GM04504 (cell line): ENCODE measurements at places on chromosomes 7 and 10.
A peak's percentile ranks its signal among the peaks of the same experiment; 100 is the strongest.

DNA sequence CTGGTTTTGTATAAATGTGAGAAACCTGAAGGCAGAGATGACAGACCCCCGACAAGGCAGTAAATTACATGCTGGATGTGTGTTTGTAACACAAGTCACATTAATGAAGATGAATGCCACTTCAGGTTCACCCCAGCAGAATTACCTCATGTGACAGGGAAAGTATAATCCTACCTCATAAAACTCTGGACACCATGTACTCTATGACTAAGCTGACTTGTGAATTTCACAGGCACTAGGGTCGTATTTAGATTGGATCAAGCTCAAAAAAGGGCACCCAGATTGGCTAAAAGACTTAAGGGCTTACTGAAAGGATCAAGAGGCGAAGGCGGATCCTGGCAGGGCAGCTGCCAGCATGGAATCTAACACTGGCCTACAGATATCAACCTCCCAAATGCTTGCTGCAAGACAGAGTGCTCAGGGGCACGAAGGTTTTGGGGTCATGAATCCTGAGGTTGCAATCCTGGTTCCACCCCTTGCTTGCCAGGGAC lies 161.4 kb downstream of the PIP4K2A start:
- DNase-seq: no peak

GRCh38 chr10:17175551-17175950 lies 25.9 kb downstream of the TRDMT1 start:
- DNase-seq: peak; percentile 31

DNA sequence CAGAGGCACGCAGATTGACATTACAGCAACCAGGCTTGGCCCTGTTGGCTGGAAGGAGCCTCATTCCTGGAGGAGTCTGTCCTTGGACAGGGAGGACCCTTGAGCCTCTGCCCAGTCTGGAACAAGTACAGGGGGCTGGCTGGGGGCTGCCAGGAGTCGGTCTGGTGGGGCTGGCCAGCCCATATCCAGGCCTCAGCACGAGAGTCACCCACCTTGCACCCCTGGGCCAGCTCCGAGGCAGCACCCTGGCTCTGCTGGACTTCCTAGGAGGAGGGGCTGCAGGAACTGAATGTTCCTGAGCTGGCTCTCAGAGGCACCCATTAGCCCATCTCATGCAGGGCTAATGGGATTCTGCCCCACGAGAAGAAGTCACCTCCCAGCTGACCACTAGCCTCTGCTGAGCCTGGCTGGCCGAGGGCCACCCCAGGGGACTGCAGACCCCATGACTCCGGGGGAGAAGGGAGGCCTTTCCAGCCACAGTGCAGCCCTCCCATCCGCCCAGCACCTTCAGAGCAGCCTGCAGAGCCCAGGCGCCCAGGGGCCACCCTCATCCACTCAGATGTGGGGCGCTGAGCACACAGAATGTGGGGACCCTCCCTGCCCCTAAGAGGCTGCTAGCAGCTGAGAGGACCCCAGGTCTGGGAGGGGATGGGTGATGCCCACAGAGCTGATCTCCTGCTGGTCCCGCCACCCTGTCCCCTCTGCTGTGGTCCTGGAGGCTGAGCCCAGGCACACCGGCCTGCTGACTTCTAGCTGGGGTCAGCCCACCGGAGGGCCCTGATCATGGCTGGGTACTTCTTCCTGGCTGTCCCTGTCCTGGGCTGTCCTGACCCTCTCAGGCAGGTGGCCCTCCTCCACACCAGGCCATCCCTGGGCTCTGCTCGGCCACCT lies 14.8 kb upstream of the INPP5A start:
- no peak for DNase-seq

- no peak for DNase-seq
These were observed 75.9 kb downstream of the INSIG1 start for GRCh38 chr7:155373359-155374273.
